ENCODE measurements at places on chromosomes 5 and 9.

DNA sequence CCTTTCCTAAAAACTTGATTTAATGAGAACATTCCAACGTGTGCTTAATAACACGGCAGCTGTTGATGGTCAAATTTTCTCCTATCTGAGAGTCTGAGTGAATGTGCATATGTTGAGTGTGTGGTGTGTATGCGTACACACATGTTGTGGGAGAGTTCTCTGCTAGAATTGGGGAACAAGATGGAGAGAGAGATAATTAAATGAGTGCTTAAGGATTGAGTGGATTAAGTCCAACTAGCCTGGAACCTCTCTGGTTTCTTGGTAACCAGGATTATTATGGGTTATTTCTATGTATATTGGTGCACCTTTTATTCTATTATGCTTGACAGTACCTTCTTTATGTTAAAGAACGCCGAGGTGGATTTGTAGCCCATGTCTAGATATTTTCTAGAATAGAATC lies 36.4 kb upstream of the TNFAIP8 start:
- no peak for DNase-seq

GRCh38 chr5:83058726-83059125 lies 18.5 kb downstream of the TMEM167A start:
- no peak for DNase-seq

GRCh38 chr5:125272357-125272756 lies 525.9 kb upstream of the ZNF608 start:
- DNase-seq: no peak

GRCh38 chr5:146529984-146530383 lies 14.0 kb upstream of the GPR151 start:
- DNase-seq: no peak

DNA sequence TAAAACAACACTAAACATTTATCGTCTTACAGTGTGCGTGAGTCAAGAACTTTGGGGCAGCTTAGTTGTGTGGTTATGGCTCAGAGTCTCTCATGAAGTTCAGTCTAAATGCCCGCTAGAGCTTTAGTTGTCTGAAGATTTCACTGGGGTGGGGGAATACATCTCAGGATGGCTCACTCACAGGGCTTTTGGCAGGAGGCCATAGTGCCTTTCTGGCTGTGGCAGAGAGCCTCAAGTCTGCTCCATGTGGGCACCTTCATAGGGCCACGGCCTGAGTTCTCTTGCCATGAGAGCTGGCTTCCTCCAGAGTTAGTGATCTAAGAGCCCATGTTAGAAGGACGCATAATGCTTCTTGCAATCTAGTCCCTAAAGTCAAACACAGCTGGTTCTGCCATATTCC lies 258.8 kb upstream of the NUDT12 start:
- DNase-seq: no peak

Measured in CD4-positive, alpha-beta T cell (primary cell).